ENCODE measurements at places on chromosomes 4 and X.

GRCh38 chr4:55297346-55297745 lies 48.7 kb upstream of the SRD5A3 start:
- no peak for DNase-seq

GRCh38 chr4:100823066-100823992 lies 305.5 kb upstream of the EMCN start:
- DNase-seq, result no peak

- DNase-seq, result no peak
These were observed 20.1 kb upstream of the AP1S2 start for GRCh38 chrX:15874672-15875071.

GRCh38 chr4:118753096-118753495 lies 67.9 kb downstream of the METTL14 start:
- DNase-seq, result no peak

- no peak for DNase-seq
These were observed 104.7 kb upstream of the NOCT start for GRCh38 chr4:138910914-138911336.

DNA sequence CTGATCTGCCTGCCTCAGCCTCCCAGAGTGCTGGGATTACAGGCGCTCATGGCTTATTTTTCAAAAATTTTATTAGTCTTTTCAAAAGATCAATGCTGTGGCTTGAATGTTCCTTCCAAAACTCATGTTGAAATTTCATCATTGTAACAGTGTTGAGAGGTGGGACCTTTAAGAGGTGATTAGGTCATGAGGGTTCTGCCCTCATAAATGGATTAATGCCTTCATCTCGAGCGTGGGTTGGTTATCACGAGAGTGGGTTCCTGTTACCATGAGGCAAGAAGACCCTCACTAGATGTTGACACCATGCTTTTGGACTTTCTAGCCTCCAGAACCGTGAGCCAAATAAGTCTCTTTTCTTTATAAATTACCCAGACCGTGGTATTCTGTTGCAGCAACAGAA lies 30.3 kb downstream of the EIF2S3 start:
- no peak for DNase-seq

GRCh38 chrX:34809096-34809495 lies 133.5 kb upstream of the FAM47B start:
- DNase-seq, result no peak

GRCh38 chrX:10633722-10634121 lies 13.3 kb upstream of the MID1 start:
- DNase-seq, result no peak

GRCh38 chrX:40247848-40248622 lies 150.3 kb upstream of the BCOR start:
- DNase-seq, result no peak

DNA sequence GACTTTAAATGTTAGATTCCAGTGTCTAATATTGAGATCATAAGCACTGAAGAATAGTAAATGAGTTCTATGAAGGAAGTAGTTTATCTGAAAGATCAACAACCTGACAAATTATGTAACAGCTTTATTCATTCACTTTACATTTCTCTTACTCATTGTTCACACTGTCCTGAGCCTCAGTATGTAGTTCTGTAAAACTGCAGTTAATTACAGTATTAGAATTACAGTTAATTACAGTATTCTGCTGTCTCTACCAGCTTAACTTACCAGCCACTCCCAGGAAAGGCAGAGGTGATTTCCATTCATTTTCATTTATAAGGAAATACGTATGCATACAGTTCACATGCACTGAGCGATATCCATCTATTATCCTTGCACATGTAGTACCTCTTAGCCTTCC lies 32.7 kb downstream of the NFKB1 start:
- no peak for DNase-seq

DNA sequence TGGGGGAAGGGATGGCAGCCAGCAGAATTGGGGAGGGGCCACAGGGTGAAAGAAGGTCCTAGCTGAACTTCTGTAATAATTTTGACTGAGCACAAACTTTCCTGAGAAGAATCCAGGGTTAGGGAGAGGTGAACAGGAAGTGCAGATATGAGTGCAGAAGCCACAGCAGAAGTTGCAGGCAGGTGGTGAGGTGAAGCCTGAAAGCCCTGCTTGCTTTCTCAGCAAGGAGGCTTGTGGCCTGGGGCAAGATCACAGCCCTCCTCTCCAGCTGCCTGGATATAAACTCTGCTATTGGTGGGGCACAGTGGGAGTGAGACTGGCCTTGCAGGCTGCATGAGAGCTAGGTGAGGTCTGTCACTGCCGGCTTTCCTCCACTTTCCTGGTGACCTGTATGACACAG lies 44.1 kb upstream of the UPRT start:
- no peak for DNase-seq

DNA sequence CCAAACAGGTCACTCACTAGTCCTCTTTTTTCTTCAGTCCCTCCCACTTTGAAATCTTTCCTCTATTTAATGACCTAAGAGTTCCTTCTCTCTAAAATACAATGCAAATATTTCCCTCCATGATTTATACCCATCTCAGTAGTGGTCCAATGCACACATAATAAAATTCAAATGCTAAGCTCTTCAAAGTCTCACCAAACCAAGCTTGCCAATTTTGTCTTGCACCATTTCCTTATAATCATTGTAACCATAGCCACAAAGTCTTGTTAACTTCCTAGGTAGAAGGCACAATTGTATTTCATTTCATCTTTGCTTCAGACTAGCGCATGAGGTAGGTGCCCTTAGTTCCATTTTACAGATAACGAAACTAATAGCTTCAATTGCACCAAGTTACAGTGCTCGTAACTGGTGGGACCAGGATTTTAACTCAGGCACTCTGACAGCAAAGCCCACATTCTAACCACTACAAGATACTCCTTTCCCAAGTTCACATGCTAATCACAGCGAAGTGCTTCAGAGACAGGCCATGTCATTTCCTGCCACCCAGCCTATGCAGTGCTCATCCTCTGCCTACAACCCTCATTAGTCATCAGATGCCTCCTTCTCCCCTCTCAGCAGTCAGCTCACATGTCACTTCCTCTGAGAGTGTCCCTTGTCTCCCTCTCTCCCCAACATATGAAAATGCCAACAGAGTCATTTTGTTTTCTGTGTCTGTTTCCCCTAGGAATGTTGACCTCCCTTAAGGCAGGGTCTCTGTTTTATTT lies 66.9 kb upstream of the PPARGC1A start:
- DNase-seq, result no peak

DNA sequence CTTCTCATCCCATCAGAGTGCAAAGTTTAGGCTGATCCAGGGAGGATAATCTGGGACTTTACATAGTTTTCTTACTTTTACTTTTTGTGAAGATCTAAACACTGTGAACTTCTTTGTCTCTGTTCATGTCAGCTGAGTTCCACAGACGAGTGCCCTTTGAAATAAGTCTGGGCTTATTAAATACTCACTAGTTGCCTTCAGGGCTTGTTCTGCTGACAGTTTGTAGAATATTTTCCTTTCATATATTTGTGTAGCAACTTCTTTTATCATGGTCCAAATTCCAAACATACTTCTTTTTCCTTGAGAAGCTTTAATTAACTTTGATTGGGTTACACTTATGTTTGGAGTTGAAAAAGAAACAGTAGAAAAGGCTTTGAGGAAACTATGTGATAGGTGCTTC lies 109.6 kb downstream of the SH2D1A start:
- DNase-seq, result no peak

- DNase-seq, result no peak
These were observed 16.5 kb downstream of the SPANXN3 start for GRCh38 chrX:143500751-143501150.

GRCh38 chrX:40700640-40701342 lies 34.6 kb downstream of the MED14 start:
- no peak for DNase-seq

DNA sequence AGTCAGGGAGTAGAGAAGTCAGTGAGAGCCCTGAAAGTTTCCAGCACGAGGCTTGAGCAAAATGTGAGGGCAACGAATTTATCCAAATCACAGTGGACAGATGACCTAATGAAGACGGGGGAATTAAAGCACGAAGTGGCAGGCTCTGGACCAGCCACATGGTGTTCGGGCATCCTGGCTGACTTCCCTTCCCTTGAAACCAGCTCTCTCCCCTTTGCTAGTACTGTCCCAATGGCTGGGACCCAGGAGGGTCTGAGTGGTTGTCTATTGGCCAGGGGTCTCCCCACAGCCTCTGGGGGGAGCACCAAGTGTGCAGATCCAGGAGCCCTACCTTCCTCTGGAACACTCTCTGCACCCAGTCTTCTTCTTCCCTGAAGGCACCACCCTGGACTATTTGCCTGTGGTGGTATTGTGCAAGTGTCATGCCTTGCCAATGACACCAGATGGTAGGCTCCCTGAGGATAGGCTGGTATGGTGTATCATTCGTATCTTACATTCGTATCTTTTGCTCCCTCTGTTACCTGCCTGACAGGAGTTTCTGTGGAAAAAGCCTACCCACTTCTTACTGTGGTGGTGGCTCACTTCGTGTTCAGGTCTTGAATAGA lies 2.1 kb downstream of the APLN start:
- no peak for DNase-seq

DNA sequence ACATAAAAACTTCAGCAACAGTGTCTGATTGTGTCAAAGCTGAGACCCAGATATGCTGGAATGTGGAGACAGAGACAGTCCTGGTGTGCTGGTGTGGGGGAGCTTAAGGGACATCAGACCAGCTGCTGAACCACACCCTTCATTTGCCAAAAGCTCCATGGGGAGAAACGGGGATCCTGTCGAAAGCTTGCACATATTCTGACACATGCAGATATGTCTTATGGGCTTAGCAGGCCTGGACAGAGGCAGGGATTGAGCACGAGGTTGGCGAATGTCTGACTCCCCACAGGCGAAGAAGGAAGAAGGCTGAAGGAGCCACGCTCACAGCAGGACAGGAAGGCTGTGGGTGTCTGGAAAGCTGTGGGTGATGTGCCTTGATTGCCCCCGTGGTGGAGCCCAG lies 72.1 kb upstream of the ACSL1 start:
- no peak for DNase-seq

- DNase-seq, result no peak
These were observed 370.7 kb downstream of the FBXW7 start for GRCh38 chr4:152165146-152165545.

GRCh38 chr4:164177153-164177552 lies 576.8 kb upstream of the SMIM31 start:
- no peak for DNase-seq

- no peak for DNase-seq
These were observed at the start of gene KDR for GRCh38 chr4:55125087-55125721. Gene KDR (minus strand): TSS chr4:55125595. CDS start chr4:55125293, 302 bp downstream.

- no peak for DNase-seq
These were observed 27.2 kb downstream of the TNIP2 start for GRCh38 chr4:2728806-2729532.

- DNase-seq, result no peak
These were observed 166.1 kb downstream of the DMD start for GRCh38 chrX:33045245-33045644.

DNA sequence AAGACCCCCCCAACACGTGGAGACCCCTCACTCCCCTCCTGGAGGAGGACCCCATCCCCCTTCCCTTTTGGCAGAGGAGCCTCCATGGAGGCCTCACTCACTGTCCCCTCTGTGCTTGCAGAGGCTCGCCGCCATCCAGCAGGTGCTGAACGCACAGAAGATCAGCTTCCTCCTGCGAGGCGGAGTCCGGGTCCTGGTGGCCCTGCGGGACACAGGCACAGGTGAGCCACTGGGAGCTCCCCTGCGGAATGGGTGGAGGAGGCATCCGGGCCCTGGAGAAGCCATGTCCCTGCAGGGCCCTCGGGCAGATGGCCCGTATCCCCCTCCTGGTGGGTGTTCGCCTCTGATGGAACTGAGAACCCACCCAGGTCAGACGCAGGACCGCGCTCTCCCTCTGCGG lies 206.5 kb downstream of the AFAP1 start:
- DNase-seq, result no peak

- no peak for DNase-seq
These were observed 20.7 kb downstream of the SYNPO2 start for GRCh38 chr4:118909173-118909956.

DNA sequence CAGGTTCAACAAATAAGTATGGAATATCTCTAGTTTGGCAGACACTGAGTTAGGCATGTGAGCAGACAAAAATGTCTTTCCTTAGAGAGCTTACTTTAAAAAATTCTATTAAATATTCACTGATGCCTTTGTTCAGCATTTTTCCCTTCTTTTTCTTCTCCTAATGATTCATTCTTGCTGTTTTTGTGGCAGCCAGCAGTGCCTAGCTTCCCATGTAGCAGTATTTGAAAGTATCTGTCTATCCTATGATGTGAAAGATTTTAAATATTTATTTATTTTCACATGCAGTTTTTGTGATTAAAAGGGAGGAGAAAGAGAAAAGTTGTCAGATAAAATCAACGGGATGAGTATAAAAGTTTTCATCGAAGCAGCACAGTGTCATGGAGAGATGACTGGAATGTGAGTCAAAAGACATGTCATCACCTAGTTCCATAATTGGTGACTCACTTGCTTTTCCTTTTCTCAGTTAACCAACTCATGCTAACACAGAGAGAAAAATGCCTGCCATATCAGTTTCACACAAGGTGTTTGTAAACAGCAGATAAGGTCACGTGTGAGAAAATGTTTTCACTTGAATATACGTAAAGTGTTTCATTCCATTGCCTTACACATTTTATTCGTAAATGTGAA lies 69.8 kb downstream of the BMPR1B start:
- no peak for DNase-seq

GRCh38 chrX:130981836-130982235 lies 76.3 kb upstream of the ARHGAP36 start:
- no peak for DNase-seq

DNA sequence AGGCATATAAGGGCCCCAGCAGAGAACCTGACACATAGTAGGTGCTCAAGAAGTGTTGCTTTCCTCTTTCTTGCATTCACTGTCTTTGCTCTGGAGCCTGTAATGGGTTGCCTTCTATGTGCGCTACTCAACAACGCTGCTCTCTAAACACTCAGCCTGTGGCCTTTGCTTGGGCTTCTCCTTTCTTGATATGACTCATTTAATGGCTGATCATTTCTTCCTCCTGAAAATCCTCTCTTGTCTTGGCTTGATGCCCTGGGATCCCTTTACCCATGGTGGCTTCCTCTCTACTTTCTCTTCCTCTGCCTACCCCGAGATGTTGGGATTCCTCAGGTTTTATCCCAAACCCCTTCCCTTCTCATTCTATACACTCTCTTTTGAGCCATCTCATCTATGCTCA lies 19.9 kb upstream of the PJA1 start:
- no peak for DNase-seq

DNA sequence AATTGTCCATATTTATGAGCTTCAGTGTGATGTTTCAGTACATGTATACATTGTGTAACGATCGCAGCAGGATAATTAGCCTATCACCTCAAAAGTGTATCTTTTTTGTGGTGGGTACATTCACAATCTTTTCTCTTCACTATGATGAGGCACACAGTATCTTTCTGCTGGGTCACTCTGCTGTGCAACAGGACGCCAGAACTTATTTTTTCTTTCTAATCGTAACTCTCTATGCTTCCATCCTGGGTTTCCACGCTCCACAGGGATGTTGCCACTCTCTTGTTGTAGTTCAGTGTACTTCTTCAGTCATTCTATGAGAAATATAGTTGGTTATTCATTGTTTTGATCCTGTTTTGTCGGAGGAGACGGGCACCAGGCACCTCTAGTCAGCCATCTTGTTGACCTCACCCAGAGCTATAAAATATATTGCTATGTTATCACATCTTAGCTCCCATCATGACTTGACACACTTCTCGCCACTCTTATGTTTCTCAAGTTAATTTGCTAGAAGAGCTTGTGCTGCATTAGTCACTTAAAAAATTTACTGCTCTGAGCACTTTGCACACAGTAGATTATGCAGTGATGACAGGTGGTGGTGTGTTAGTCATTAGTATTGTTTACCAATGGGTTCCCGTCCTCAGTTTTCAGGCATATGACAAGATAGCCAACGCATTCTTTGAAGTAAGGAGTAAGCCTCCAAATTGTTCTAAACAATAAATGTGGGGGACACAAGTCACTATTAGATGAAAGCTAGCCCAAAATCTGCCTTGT lies 1002.7 kb upstream of the PCDH7 start:
- no peak for DNase-seq

All from stimulated activated naive CD4-positive, alpha-beta T cell (primary cell).